Pons (tissue), 1 donor: ENCODE measurements at places on chromosomes 3 and 15.

- no peak for DNase-seq
These were observed 11.5 kb downstream of the PPP4R2 start for GRCh38 chr3:73007992-73008712.

GRCh38 chr3:21446027-21446426 lies 305.0 kb downstream of the ZNF385D start:
- DNase-seq: no peak

- DNase-seq: no peak
These were observed 596.1 kb downstream of the TUSC7 start for GRCh38 chr3:117305681-117306080.

- no peak for DNase-seq
These were observed 141.0 kb downstream of the MYLK start for GRCh38 chr3:123743121-123743520.

DNA sequence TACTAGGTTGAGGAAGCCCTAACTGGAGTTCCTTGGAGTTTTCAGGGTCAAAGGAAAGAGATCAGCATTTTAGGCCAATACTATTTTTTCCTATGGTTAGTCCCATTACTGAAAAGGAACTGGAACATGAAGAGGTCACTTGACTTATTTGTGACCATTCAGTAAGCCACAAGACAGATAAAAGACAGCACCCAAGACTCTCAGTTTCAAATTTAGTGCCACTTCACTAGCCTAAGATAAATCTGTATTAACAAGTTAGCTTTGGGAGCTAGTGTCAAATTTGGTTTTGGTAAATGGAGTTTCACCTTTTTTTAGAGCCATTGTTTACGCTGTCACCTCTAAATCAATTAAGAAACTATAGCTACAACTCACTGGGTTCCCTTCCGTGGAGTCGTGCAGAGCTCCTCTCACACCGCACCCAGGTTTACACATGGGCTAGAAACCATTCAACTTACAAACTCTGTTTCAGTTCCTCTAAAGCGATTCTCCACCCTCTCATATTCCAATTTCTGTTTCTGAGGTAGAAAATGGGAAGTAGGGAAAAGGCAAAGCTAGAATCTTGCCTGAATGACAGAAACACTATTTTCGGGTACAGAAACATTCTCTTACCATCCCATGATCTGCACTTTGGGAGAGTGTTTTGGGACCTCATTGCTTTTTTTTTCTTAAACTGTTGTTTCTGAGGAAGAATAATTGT lies 14.4 kb downstream of the CCDC32 start:
- peak; percentile 74 for DNase-seq

- no peak for DNase-seq
These were observed 142.6 kb downstream of the PLCH1 start for GRCh38 chr3:155602307-155602706.

DNA sequence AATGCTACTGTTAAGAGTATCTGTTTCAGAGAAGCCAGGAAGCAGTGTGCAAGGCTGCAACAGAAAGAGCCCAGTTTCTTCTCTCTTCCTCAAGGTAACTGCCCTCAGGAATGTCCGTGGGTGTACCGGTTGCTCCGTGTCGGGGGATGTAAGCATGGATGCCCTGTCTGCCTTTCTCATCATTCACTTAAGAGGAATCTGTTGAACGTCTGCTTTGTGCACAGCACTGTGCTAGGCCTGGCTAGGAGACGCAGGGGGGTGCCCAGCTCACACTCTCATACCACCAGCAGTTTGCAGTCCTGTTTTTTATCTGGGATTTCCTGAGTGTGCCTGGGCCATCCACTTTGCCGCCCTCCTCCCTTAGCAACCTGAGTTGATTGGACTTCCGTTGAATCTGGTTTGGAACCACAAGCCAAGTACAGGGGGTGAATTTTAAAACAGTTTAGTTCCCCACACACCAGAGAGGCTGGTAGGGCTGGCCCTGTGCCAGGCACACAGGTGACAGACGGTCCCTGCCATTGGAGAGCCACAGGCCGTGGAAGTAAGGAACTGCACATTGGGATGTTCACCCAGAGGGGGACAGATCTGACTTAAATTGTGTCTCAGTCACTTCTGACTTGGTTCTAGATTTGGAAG lies 11.2 kb downstream of the BOC start:
- DNase-seq: no peak

- no peak for DNase-seq
These were observed 100.5 kb downstream of the CGGBP1 start for GRCh38 chr3:87958289-87958688.

DNA sequence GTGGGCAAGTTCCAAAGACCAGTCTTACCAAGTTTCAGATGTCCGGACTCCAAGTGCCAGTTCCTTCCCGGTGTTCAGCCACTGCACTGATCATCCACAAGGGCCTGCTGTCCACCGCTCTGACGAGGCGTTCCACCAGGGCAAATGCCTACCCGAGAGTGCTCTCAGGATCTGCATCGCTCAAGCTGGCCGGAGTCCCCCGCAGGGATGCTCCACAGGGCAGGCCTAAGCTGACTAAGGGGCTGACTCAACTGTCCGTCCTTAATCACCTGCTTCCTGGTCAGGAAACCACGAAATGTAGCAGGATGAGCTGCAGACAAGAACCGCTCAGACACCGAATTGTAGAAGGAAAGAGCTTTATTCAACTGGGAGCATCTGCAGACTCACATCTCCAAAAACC lies 341.6 kb downstream of the KCNH8 start:
- DNase-seq: no peak

DNA sequence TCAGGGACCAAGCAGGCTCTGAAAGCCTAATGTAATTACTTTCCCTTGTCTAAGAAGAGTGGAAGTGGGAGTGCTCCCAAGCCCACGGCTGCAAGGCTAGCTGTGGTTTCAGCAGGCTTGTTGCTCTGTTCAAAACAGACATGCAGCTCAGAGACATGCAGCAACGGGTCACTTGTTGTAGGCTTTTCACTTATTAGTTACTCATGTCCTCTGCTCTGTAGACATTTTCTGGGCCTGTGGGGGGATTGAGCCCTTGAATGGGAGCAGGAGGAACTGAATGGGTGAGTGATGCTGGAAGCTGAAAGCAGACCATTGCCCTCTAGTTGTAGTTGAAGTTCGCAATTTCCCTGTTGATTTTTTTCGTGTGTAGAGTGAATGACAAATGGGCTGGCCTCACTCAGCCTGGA lies 261.9 kb upstream of the NR2E3 start:
- no peak for DNase-seq

DNA sequence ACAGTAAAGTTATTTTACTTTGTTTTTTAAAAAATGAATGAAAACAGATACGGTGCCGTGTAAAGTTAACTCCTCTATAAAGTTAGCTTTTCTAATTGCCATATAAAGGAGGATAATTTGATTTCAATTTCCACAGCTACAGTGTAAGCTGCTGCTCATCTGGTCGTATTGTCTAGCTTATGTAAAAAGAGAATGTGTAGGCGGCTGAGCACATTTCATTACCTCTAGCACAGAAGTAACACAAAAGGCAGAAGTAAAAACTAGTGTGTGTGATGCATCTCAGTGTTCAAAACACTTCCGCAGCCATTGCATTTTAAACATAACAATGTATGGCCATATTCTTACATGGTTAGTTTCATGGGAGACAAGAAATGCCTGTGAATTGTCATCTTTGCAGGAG lies 105.0 kb upstream of the P2RY1 start:
- no peak for DNase-seq

DNA sequence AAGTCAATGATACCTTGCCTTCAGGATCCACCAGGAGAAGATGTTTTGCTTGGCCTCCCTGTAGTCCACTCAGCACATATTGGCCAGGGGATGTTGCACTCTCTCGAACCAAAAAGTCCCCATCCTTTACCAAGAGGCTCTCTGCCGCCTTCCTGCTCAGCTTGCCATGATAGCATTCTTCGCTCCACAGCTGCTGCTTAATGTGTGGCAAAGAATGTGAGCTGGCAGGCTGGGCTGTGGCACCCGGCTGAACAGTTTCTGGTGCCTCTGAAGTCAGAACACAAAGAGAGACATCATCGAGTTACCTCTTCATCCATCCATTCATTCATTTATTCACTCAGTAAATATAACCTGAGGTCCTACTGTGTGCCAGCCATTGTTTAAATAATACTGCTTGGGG lies 23.9 kb upstream of the CEP152 start:
- no peak for DNase-seq

GRCh38 chr3:125186800-125187598 lies 25.5 kb downstream of the SLC12A8 start:
- no peak for DNase-seq

GRCh38 chr15:92930054-92930621 lies 30.0 kb downstream of the CHD2 start:
- no peak for DNase-seq

DNA sequence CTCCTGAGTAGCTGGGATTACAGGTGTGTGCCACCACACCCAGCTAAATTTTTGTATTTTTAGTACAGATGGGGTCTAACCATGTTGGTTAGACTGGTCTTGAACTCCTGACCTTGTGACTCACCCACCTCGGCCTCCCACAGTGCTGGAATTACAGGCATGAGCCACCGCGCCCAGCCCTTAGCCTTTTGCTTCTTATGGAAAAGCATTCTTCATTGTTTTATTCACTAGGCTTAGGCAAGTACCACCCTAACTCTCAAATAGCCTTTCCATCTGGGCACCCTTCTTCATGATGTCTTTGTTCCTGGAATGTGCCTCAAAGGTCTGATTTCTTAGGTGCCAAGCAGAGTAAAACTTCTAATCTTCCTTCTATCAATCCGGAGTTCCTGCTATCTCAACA lies 641.8 kb downstream of the FHIT start:
- DNase-seq: no peak

- no peak for DNase-seq
These were observed 37.6 kb downstream of the ANO10 start for GRCh38 chr3:43584043-43584826.

GRCh38 chr3:46998852-46999515 lies 19.5 kb downstream of the NBEAL2 start:
- no peak for DNase-seq

- DNase-seq: no peak
These were observed 48.5 kb upstream of the MLF1 start for GRCh38 chr3:158522221-158523136.

DNA sequence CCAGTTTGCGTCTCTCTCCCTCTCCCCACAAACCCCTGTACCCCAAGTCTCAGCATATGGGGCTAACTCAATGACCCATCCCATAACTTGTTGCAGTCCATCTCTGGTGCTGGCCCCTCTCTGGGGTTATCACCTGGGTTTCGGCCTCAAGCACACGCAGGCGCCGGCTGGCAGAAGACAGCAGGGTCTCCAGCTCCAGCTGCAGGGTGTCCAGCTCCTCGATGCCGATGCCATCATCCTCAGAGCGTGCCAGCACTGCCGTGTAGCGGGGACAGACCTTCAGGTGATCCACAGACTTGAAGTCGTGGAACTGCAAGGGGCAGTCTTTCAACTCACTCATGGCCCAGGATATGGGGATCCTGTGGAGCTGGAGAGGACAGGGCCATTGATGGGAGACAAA lies 1.1 kb downstream of the TADA3 start:
- DNase-seq: no peak

DNA sequence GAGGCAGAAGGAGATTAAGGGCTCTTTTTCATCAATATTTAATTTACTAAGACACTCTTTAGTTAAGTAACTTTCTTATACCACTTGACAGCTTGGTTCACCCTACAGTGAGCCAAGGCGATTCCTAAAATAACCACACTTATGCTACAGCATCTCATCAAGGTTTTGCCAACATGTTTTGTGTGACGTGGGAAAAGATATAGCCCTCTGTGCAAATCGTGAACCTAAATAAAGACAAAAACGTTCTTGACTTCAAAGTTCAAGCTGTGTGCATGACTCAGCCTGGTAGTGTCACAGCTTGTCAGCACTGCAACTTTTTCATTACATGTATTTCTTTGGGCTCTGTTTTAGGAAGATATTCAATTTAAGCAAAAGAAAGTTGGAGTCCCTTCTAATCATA lies 297.0 kb upstream of the EPHA3 start:
- DNase-seq: no peak

GRCh38 chr3:63096248-63097058 lies 181.7 kb upstream of the SYNPR start:
- no peak for DNase-seq

GRCh38 chr3:12148183-12148940 lies 10.3 kb downstream of the TIMP4 start:
- no peak for DNase-seq

DNA sequence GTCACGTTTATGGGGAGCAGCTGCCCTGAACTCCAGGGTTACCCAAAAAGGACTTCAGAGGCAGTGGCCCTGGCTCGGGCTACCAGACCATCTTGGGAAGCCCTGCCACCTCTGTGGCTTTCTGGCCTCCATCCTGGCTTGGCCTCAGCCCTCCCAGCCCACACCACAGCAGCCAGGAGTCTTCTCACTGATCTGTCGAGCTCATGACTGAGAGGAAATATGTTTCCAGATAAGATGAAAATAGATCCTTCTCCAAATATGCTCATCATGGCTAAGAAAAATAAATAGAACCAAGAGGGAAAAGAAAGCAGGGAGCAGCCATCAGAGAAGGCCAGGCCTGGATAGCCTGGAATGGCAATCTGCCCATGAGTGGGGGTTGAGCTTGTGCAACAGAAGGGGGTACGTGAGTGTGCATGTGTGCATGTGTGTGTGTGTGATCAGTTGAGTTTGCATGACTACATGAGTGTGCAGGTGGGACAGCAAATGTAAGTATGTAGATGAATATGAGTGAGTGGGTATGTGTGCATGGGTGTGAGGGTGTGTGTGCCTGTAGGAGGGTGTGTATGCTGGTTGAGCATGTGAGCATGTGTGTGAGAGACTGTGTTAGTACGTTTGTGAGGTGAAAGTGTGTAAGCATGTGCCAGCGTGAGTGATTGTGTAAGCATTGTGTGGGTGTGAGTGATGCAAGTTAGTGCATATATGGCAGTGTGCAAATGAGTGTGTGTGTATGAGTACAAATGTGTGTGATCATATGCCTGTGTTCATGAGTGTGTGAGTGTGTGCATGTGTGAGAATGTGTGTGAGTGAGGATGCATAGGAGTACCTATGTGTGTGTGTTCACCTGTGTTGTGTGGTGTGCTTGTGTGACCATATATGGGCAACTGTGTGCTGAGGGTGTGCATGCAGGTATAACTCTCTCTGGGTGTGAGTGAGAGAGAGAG lies 9.9 kb upstream of the RFT1 start:
- DNase-seq: no peak

DNA sequence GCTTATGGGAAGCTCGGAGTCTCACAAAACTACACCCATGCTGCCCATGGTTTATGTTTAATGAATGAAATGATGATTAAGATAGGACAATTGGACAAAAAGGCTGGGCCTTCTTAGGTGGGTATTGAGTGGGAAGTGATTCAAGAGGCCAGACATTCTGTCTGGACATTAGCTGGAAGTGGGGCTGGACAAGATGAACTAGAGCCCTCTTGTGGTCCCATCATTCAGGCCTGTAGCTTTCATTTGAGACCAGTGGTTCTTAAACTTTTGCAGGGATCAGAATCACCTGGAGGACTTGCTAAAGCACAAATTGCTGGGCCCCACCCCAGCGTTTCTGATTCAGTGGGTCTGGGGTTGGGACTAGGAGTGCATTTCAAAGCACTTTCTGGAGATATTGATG lies 290.4 kb upstream of the CTDSPL start:
- DNase-seq: no peak

GRCh38 chr3:150736903-150737832 lies 25.8 kb downstream of the SIAH2 start:
- DNase-seq: no peak

- DNase-seq: peak; percentile 60
These were observed 3.4 kb upstream of the CLN6 start for GRCh38 chr15:68232937-68233336.
